Epithelial cell of prostate (primary cell): ENCODE measurements at places on chromosomes 6 and 20.

- no peak for DNase-seq
These were observed 5.2 kb downstream of the KIAA0408 start for GRCh38 chr6:127453845-127454619.

DNA sequence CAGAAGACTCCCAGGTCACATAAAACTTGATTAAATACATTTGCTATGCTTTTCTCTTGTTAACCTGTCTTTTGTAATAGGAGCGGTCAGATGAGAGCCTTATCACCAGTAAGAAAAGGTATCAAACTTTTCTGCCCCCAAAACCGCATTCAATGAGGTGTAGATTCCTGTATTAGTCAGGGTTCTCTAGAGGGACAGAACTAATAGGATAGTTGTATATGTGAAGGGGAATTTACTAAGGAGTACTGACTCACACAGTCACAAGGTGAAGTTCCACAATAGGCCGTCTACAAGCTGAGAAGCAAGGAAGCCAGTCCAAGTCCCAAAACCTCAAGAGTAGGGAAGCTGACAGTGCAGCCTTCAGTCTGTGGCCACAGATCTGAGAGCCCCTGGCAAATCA is 32.7 kb downstream of the PTPRK start:
- DNase-seq, result no peak

DNA sequence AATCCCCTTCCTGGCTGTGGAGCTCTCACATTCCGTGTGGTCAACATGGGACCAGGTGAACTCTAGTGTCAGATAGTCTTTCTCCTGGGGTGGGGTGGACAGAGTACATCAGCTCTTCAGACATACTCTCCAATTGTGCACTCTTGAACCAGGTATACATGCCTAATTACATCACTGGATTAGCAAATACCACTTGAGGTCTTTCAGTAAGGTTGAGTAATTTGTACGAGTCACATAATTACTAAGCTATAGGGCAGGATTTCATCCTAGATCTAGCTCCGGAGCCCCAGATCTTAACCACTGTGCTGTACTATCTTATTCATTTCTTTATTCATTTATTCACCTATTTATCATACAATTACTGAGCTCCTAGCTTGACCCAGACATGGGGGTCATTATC is 821.3 kb downstream of the TFAP2A start:
- peak; percentile 14 for DNase-seq

GRCh38 chr6:112118034-112118433 is 30.6 kb downstream of the FAM229B start:
- no peak for DNase-seq

GRCh38 chr6:82646231-82646615 is 282.6 kb downstream of the TPBG start:
- DNase-seq, result peak; percentile 24

DNA sequence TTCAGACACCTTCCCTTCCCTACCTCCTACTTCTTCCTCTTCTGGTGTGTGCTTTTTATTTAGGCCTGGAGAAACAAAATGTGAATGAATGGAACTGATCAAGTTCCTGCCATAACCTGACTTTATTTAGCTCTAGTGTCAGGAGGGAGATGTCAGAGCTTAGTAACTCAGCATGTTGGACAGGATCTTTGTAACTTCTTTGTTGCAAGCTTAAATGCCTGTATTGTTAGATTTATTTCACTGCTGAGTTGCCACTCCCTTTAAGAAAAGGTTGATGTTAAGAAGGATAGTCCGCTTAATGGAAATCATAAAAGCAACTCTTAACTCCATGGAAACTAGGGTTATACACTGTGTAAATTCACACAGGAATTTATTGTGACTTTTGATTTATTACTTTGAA is 2.2 kb downstream of the FAM120B start:
- no peak for DNase-seq

GRCh38 chr20:20223981-20224380 is 143.9 kb upstream of the INSM1 start:
- no peak for DNase-seq
